Activated CD4-positive, alpha-beta T cell treated with anti-CD3 and anti-CD28 coated beads for 1 hour (primary cell): ENCODE measurements at places on chromosomes 12 and 14.

- no peak for DNase-seq
Measured at GRCh38 chr12:41380878-41381277, 192.8 kb downstream of the PDZRN4 start.

DNA sequence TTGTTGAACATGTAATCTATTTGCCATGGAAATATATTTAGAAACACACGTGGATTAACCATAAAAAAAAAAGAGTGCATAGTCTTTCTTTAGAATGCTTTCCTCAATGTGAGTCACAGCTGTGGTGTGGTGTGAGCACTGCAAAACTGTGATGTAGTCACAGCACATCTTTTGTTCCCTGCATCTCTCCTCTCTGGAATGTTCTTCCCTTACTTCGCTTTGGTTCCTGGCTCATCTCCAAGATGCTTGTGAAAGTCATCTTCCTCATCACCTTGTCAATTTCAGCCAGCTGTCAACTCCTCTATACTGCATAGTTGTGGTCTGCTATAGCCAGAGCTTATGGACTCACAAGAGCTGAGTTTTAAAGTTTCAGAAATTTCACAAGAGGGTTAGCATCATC lies 60.2 kb downstream of the STAB2 start:
- no peak for DNase-seq

DNA sequence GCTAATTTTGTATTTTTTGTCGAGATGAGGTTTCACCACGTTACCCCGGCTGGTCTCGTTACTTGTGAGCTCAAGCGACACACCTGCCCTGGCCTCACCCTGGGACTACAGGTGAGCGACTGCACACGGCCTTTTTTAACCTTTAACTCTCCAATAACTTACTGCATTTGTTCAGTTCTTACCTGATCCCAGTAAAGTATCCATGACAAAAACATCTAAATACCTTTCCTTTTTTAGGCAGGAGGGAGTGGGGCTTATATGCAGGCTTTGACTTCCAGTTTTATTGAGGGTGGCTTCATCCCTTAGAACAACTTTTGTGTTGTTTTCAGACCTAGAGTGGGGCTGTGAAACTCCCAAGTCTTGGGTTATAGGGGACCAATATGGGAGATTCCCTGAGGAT lies 68.3 kb downstream of the DENND5B start:
- no peak for DNase-seq

- DNase-seq, result no peak
Measured at GRCh38 chr12:57716305-57716704, 22.2 kb downstream of the AGAP2 start.

DNA sequence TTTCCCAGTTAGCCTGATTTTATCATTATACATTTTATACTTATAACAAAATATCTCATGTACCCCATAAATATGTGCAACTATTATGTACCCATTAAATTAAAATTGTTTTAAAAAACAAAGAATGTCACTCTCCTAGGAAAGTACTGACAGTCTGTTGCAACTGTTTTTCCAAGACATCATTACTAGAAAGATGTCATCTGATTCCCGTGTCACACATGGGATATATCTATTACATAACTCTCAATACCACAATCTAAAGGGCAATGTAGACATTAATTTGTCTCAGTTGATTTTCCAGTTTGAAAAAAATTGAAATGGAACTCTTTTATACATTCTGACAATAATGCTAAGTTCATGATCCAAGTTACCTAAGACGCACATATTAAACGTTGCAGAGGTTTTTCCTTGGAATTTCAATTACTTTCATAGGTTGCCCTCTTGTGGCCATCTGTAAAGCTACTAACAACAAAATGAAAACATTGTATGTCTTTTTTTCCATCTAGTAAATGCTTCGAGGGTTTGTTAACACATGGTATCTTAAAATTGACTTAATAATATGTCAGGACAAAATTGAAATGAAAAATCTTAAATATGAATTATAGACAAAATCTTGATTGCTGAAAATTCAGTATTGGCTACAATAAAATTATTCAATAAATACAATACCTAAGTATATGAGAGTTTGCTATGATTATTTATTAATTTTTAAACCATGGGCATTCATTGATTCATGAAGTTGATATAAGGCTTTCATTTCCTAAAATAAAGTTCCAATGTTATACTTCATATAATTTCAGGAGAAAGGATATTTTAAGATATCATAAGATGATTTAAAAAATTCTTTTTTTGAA lies 131.6 kb downstream of the PPFIA2 start:
- DNase-seq, result no peak

- DNase-seq, result no peak
Measured at GRCh38 chr14:71048393-71048792, 141.1 kb downstream of the PCNX1 start.

DNA sequence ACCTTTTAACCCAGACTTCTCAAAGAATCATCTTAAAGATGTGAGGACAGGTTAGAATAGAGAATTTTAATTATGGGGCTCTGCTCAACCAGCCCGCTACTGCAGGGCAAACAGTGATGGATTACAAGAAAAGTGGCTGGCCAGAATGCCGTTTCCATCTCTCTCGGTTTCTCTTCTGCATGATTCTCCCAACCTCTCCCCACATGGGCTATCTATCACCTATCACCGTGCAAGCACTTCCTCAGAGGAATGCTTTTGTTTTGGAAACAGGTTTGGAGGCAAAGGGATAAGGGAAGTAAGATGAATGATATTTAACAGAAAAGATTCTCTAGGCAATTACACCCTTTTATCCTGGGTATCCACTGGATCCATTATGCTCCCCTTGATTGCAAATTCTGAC lies 37.4 kb upstream of the PHC1 start:
- no peak for DNase-seq

DNA sequence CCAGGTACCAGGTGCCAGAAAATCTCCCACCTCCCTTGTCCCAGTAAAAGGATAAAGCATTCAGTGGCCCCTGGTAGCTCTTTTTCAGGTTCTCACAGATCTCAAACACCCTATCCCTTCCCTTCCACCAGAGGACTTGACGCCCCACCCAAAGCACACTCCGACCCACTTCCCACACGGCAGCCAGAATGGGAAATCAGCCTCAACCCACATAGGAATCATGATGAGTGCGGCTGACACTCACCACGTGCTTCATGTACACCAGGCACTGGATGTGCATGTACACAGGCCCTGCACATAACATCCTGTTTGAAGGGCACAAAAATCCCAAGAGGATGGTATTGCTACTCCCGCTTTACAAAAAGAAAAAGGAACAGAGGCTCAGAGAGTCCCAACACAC lies 71.9 kb downstream of the TBX3 start:
- DNase-seq, result no peak

- DNase-seq, result no peak
Measured at GRCh38 chr12:79685068-79685467, 5.7 kb downstream of the PAWR start.

- peak; percentile 45 for DNase-seq
Measured at GRCh38 chr14:102437997-102438915, 71.3 kb downstream of the ANKRD9 start.

DNA sequence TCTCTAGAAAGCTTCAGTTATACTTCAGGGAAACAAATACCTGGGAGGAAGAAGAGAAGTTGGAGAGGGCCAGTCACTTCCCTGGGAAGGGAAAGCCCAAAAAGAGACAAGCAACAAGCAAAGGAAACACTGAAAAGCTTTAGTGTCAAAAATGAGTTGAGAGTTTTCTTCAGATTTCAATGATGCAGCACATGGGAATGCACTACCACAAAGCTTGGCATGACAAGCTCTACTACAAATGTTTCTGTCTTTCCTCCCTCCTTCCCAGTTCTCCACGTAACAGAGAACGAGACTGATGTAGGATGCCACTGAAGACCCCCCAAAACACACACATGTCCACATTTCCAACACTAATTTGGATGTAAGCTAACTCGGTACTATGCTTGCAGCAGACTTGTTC lies 26.8 kb upstream of the ADAMTS20 start:
- DNase-seq, result no peak

DNA sequence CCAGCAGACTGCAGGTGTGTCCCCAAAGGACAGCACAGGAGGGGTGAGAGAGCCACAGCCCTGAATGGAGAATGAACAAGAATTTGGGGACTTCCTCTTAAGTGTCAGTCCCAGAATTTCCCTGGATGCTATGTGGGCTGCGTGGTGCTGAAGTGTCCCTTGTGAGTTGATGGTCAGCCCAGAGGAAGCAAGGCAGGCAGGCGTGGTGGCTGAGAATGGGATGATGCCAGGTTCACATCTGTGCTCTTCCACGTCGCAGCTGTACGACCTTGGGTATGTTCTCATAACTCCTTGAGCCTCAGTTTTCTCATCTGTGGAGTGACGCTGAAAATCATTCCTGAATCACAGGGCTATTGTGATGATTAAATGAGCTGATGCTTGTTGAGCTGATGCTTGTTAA lies 62.1 kb upstream of the GPATCH2L start:
- DNase-seq, result no peak

GRCh38 chr14:103529383-103530365 lies 678 bp downstream of the TRMT61A start:
- DNase-seq, result no peak

DNA sequence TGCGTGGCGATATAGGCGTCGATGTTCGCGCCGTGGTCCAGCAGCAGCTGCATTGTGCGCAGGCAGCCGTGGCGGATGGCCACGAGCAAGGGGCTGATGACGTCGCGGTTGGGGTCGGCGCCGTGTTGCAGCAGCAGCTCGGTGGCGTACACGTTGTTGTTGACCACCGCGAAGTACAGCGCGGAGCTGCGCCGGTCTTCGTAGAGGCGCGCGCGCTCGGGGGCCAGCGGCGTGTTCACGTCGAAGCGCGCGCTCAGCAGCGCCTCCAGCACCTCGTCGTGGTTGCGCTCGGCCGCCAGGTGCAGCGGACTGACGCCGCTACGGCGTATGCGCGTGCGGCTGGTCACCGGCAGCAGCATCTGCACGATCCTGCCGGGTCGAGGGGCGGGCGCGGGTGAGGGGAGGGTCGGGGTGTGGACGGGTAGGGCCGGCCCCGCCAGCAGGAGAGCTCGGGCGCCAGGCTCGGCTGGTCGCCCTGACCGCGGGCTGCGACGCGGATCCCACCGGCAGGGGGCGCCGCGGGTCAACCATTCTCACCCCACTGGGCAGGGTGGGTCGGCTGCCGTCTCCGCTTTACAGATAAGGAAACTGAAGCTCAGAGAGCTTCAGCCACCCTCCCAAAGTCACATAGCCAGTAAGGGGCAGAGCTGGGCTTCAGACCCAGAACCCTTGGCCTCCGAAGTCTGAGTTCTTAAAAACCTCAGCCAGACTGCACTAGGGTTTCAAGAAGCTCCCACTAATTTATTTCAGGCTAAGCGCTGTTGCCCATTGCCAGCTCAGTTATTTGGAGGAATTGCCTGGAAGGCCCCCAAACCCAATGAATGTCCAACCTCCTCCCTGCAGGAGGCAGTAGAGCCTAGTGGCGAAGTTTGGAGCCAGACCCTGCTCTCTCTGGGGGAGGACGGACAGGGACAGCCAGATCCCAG lies 12.4 kb downstream of the FAM181A start:
- DNase-seq, result peak; percentile 85

DNA sequence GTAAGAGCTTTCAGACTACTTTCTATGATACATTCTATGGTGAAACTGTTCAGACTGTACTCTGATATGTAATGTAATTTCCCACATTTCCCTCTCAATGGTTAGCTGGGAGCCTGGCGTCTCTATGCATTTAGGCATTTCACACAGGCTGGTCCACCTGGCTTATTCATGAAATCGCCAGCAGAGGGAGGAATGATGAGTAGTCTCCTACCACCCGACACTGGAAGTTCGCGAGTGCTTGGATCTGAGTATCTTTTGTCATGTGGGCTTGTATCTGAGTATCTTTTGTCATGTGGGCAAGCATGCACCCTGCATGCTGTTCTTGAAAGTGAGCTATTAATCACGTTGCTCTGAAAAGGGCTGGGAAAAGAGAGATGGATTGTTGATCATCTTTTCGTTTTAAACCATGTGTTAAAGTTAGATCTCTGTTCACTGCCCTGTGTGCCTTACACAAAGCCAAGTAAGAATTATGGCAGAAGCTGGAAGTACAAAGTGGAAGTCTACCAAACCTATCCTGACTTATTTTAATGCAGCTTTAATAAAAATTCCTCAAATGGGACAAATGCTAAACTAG lies 235.0 kb downstream of the ATP23 start:
- no peak for DNase-seq

GRCh38 chr14:55518391-55518790 lies 61.6 kb upstream of the KTN1 start:
- DNase-seq, result no peak

- DNase-seq, result no peak
Measured at GRCh38 chr12:3700861-3701260, 52.0 kb downstream of the CRACR2A start.

DNA sequence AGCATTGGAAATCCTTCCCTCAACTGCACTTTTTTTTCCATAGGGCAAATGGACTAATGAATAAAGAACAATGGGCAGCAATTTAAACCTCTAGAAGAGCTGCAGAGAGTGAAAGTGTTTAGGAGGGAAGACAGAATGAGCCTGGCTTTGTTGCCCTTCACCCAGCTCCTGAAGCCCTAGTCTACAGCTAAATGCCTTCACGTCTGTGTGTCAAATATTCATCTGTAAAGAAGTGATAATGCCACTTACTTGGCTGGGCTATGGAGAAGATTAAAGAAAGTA lies 45.6 kb downstream of the FLRT2 start:
- DNase-seq, result no peak

GRCh38 chr14:97798176-97798575 lies 1001.0 kb downstream of the VRK1 start:
- no peak for DNase-seq

DNA sequence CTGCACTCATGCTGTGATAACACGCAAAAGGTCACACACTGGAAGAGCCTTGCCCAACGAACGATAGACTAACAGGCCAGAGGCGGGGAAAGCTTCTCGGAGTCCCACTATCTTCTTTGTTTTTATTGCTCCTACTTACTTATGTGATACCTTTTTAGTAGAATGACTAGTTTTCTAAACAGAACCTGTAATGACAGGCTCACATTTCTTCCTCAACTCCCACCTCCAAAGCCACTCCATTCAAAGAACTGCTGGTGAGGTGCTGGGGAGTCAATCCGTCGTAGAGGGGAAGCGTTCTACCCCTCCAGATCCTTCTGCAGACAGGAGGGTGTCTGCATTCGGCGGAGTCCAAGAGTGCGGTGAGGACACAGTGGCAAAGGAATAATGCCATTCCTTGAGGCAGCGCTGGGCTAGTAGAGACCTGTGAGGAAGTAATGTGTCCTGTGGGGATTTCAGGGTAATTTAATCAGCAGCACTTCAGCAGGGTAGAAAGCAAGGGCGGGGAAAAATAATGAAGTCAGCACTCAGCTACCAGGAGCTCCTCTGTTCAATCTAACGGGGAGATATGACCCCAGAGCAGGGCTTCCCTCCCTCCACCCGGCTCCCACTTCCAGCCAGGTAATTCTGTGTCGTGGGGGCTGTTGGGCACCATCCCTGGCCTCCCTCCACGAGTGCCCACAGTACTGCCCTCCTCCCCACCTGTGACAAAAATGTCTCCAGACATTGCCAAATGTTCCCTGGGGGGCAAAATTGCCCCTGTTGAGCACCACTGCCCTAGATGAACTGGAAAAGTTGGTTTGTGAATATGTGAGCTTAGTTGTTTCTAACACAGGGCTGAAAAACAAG lies 25.2 kb downstream of the SPRING1 start:
- no peak for DNase-seq

GRCh38 chr14:79602045-79602444 lies 609.3 kb downstream of the DIO2 start:
- DNase-seq, result no peak
